ENCODE measurements at places on chromosomes 11 and 22.

GRCh38 chr11:41056892-41057569 is 402.4 kb downstream of the LRRC4C start:
- no peak for DNase-seq

DNA sequence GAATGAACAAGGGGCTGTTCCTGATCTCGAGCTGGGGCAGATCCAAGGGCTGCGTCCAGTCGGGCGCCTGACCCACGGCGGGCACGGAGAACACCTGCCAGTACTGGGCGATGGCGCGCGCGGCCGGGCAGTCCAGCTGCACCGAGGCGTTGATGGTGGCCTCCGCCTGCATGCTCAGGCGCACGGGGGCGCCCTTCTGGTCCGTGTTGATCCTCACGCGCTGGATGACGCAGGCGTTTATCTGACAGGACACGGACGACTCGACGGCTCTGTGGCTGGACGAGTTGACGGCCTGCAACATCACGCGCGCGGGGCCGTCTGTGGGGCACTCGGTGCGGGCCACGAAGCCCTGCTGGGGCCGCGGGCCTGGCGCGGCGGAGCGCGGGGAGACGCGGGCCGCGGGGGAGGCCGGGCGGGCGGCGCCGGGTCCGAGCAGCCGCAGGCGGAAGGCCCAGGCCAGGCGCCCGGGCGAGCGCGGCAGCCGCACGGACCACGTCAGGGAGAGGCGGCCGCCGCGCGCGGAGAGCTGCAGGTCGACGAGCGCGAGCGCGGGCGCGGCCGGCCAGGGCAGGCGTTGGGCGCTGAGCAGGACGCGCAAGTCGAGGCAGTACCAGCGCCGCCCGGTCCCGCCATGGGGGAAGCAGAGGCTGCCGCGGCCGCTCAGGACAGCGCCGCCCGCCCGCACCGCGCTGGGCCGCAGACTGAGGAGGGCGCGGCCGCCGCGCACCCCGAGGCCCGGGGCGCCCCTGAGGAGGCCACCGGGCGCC is 511 bp downstream of the PKDREJ start:
- DNase-seq, result no peak

DNA sequence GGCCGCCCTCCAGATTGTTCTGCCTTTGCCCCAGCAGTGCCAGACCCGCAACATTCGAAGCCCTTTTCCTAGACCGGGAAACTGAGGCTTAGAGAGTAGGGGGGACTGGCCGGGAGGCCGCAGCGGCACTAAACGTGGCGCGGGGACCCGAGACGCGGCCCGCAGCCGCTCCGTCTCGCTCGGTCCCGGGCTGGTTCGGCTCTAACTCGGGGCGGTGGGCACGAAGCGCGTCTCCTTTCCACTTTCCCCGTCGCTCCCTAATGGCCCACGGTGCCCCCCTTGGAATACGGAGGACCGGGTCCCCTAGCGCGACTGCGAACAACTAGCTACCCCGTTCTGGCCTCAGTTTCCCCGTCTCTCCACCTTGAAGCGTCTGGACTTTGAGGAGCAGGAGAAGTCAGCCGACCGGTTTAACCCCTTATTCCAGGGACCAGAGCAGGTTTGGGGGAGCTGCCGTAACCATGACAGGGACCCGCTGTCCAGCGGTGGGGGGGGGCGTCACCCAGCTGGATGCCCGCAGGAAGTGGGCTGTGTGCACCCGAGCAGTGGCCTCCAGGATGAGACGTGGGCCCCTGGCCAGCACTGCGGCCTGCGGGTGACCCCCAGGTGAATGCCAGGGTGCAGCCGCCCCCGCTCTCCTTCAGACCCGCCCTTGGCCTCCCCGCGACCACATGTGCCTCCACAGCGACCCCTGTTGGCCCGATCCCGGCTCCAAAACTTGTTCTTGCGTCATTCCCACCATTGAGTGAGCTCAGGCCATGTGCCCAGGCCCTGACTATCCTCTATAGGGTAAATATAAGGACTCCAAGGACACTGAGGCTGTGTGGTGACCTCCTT is 1.1 kb downstream of the CDC42EP1 start:
- no peak for DNase-seq

DNA sequence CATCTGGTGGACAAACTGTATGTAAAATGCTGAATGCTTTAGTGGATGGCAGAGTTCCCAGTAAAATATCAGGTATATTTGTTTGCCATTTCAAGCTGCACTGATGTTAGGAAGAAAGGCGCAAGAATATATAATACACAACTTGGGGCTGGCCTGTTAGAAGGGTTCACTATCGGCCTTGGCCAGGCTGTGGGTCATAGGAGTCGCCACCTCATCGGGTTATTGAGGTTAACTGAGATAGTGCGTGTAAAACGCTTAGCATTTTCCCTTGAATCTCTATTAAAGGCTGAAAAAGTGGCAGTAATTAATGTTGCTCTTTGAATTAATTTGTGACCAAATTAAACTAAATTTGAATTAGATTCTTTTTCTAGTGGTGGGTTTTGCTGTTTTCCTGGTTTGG is 5.1 kb downstream of the FAM118A start:
- DNase-seq, result no peak

All from epithelial cell of proximal tubule (primary cell).